ENCODE measurements at places on chromosomes 12 and 14.

GRCh38 chr14:103155010-103155409, 31.7 kb downstream of the TNFAIP2 start:
- no peak for DNase-seq

GRCh38 chr14:96423446-96424108, 31.6 kb downstream of the AK7 start:
- DNase-seq, result no peak

- DNase-seq, result no peak
These were observed 595 bp upstream of the METAP2 start for GRCh38 chr12:95473231-95473883.

DNA sequence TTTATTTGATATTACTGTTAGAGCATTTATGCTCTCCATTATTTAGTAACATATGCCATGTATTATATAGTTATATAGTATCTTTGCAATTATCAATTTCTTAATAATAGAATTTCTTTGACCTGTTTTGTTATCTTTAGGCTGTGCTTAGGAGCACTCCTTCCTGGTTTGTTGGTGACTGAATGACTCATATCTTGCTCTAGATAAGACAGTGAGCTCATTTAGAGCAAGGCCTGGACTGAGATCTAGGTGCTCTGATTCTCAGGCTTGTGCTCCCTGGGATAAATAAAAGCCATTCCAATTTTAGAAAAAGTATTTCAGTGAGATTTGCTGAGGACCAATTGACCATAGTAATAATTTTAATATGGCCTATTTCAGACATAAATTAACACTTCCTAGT, 951.2 kb downstream of the FLRT2 start:
- DNase-seq, result no peak

- no peak for DNase-seq
These were observed 1.3 kb downstream of the LRRK2 start for GRCh38 chr12:40225984-40226602.

DNA sequence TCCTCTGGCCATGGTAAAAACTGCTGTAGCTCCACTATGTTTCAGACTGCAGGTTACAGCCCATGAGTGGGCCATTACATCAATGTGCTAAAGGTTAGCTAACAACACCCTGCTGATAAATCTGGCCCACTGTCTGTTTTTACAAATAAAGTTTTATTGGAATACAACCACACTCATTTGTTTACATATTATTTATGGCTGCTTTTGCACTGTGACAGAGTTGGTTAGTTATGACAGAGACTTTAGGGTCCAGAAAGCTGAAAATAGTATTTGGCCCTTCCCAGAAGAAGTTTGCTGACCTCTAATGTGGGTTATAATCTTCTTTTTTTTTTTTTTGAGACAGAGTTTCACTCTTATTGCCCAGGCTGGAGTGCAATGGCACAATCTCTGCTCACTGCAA, 134.2 kb upstream of the PWP1 start:
- DNase-seq, result no peak

DNA sequence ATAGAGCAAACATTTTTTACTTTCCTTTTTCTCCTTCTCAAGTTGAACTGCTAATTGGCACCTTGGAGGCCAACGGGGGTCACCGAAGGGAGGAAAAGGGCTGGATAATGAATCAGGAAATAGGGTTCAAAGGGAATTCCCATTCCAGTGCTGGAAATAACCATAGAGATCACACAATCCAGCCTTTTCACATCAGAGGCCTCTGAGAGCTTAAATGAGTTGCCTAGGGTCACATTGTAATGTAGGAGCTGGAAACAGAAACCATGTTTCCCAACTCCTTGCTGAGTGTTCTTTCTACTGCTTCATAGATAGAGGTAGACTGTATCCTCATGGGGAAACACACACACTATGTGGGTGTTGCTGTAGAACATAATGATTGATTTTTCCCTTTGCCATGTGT, 60.6 kb upstream of the DDHD1 start:
- no peak for DNase-seq

Measured in NK-92 treated with Interleukin-12 subunit alpha and Interleukin-12 subunit beta, amount 100 ng/mL, for 24 hours (cell line).